ENCODE measurements at places on chromosomes 11 and 22.

- DNase-seq: no peak
These were observed 16.7 kb downstream of the INCENP start for GRCh38 chr11:62140304-62141110.

DNA sequence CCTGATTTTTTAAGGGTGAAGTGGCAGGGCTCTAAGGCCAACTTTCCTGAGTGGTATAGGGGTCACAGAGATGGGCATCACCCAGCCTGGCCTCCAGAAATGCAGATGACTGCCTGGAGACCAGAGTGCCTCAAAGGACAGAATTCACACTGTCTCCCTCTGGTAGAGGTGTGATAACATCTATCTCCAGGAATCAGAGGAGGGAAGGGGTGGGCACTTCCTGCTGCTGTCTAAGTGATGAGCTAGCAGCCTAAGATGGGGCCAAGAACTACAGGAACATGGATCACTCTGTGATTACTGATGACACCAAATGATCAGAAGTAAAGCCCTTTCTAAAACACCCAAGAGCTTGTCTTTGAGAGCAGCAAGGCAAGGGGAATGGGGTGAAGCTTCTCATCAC lies 61.9 kb downstream of the C11orf58 start:
- DNase-seq: no peak

GRCh38 chr11:43941257-43941994 lies 1.0 kb upstream of the C11orf96 start:
- no peak for DNase-seq

DNA sequence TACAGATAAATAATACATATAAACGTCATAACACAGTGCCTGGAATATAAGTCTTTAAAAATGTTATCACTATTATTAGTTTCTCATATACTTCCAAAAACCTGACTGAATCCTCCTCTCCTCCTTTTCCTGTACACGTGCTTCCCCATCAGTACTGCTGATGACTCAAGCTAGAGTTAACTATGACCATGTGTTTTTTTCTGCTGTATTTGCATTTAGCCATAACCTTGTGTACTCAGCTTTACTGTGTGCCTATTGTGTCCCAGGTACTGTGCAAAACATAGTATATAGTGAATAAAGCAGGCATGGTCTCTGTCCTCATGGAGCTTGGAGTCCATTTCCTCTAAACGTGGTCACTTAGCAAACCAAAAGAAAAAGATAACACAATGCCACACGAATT lies 56.5 kb upstream of the ARHGAP32 start:
- DNase-seq: no peak

DNA sequence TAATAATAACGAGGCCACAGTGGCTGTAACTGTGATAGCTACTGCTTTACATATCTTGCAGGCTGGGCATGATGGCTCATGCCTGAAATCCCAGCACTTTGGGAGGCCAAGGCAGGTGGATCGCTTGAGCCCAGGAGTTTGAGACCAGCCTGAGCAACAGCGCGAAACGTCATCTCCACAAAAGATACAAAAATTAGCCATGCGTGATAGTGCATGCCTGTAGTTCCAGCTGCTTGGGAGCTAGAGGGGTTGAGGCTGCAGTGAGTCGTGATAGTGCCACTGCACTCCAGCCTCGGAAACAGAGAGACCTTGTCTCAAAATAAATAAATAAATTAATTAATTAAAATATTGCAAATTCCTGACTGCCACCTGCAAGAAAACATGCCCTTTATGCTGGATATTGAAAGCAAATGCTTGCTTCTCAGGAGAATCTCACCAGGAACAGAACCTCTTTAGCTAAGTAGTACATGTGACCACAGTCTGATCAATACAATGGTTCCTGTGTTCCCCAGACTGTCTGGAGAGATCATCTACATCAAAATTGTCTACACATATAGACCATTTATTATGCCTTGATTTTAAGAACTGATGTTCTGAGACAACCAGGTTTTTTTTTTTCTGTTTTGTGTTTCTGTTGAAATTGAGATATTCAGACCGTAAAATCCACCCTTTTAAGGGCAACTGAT lies 6.3 kb downstream of the ZBTB3 start:
- DNase-seq: no peak

DNA sequence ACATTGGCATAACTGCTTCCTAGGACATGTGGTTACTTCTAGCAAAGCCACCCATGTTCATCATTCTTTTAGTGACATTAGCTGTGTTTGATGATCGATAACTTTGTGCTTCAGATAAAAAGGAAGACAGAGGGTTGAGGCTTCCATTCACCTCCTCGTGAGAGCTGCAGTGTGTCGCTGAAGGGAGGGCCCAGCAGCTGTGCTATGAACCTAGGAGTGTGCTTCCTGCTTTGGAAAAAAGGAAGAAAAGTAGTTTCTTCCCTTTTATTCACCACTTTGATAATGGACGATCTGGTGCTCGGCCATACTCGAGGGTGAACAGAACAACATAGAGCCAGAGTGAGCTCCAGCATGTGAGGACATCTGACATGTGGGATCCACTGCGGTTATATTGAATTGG lies 6.1 kb upstream of the RFPL2 start:
- DNase-seq: no peak

- no peak for DNase-seq
These were observed 24.6 kb downstream of the TRMU start for GRCh38 chr22:46360097-46360496.

GRCh38 chr11:12069066-12069676 lies 41.2 kb upstream of the MICAL2 start:
- no peak for DNase-seq

DNA sequence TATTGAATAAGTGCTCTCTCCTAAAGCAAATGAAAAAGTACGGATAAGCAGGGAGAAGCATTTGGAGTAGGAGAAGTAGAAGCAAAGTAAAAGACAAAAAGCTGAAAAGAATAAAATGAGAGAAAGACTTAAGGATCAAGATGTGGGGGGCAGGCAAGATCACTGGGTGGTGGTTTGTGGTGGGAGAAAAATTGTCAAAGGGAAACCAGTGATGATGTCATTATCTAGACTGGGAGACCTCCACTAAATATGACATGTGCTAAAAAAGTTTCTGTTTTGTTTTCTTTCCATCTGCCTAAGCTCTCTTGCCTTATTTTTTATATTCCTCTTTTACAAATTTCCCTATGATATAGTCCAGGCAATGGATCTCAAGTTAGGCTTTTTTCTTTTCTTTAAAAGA lies 14.8 kb upstream of the MAML2 start:
- DNase-seq: no peak

DNA sequence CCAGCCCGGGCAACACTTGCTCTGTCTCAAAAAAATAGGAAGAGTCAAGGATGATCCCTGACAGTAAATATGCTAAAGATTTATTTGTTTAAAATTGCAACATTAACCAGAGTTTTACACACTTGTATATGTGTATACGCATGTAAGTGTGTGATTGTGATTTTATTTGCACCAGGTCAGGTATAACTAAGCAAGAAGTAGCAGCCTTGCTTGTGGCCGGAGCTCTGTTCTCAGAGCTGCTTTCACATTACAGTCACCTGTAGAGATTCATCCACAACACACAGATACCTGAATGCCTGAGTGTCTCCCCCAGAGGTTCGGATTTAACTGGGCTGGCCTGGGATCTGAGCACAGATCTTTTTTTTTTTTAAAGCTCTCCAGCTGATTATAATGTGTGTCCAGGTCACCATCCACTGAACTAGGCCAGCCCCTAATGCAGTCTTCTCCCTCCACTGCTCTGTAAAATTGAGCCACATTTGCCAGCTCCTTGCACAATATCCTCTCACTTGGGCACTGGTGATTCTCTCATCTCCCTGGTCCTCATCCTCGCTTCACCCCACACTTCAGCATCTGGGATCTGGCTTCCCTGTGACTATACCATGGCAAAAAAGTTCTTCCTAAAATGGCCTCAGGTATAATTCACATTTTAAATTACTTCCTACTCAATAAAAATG lies 48.3 kb downstream of the LIF start:
- DNase-seq: no peak

GRCh38 chr11:63404161-63404935 lies 34.8 kb downstream of the SLC22A9 start:
- no peak for DNase-seq

- no peak for DNase-seq
These were observed 75.2 kb downstream of the CABIN1 start for GRCh38 chr22:24086310-24086709.

GRCh38 chr11:72831521-72832300 lies 17.5 kb downstream of the ATG16L2 start:
- DNase-seq: peak; percentile 41

DNA sequence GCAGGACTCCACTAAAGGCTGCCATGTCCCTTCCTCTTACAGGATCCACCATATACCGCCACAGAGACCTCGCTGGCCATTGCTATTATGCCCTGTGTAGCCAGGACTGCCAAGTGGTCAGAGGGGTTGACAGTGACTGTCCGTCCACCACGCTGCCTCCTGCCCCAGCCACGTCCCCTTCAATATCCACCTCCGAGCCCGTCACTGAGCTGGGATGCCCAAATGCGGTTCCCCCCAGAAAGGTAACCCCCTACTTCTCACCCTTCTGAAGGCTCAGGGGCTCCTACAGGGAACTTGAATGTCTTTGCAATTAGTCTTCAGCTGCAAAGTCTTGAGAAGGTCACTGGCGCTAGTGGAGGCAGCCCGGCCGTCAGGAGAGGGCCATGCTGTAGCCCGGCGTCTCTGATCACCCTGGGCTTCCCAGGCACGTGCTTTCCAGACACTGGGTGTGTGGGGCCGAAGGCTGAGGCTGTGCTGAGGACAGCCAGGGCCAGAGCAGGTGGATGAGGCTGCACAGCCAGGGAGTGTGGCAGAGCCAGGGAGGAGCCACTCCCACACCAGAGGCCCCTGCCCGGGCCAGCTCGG lies 30.0 kb upstream of the MUC5B start:
- no peak for DNase-seq

DNA sequence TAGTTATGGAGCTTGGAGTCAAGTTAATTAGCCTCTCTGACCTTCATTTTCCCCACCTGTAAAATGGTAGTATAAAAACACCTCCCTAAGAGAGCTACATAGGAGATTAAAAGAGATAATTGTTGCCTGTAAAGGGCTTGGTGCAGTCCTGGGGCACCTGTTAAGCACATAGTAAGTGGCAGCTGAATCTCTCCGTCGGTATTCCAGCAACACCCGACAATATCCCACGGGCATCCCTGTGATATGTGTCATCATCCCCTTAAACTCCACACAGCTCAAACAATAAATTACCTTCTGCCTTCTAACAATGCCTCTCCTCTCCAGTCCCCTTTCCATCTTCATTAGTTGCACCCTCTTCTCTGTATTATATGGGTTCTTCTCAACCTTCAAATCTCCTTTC lies 121.5 kb downstream of the C11orf91 start:
- DNase-seq: no peak

- DNase-seq: no peak
These were observed 12.2 kb upstream of the MMP12 start for GRCh38 chr11:102886999-102887398.

Data from activated T-helper 9 cell treated with anti-CD3 and anti-CD28 coated beads, Interleukin-2, amount 50 U/mL, for 16 hours (primary cell).